ENCODE measurements at places on chromosomes 2 and 18.

DNA sequence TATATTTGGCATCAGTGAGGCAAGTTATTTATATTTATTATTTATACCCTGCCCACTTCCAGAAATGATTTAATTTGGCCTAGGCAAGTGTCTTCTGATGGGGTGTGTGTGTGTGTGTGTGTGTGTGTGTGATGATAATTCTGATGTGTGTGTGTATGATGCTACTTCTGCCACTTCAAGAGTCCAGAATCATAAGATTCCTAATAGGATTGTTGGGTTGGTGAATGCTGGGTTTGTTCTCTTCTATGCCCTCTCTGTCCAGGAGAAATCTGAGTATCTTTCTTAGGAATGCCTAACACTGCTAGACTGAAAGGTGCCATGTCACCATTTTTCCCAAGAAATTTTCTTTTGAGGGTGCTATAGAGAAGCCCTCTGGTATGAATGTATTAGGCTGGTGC is 122.5 kb downstream of the SPTBN1 start:
- no peak for DNase-seq

DNA sequence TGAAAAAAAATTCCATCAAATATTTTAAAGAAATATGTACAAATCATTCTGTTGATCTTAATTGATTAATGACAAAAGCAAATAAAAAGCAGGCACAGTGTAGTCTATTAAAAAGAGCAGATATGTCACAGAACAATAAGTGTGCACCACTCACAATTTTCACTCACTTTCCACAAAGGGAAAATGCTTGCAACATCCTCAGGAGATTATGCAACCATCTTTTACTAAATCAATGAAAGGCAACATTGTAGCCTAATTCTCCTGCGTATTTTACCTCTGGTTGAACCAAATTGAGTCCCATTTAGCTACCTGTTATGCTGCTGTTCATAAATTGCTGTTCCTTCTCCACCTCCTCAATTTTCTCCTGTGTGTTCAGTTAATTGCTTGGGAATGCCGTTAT is 1346.8 kb upstream of the PIK3C3 start:
- no peak for DNase-seq

GRCh38 chr18:9115984-9116383 is 13.5 kb downstream of the NDUFV2 start:
- DNase-seq: no peak

GRCh38 chr2:235675678-235676535 is 182.1 kb downstream of the AGAP1 start:
- DNase-seq: no peak

DNA sequence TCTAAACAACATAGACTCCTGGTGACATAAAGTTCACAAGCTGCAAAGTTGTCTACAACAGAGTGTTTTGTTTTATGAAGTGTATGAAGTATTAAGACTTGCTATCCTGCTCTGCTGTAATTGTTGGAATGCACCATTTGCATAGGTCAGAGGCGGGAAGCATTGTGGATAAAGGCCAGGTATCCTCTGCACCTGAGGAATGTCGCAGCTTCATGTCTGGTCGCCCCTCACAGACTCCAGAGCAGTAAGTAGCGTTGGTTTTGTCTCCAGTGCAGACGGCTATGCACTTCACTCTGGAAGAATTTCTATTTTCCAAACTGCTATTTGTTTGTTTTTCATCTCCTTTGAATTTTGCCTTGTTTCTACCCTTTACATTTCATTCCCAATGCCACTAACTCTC is 63.1 kb downstream of the UNC80 start:
- no peak for DNase-seq

DNA sequence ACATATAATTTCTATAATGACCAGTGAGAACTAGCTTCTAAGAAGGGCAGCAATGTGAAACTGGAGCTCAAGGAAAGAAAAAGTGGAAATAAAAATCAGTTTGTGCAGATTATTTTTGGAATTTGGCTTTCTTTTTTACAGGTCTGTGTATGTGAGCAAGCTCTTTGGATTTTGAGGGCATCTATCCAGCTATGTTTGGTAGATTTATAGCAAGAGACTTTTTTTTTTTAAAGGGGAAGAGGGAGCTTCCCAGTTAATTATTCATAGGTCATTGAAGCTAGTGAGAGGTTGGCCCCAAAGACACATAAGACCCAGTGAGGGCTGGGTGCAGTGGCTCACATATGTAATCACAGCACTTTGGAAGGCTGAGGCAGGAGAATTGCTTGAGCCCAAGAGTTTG is 24.0 kb upstream of the COLEC12 start:
- DNase-seq: no peak

DNA sequence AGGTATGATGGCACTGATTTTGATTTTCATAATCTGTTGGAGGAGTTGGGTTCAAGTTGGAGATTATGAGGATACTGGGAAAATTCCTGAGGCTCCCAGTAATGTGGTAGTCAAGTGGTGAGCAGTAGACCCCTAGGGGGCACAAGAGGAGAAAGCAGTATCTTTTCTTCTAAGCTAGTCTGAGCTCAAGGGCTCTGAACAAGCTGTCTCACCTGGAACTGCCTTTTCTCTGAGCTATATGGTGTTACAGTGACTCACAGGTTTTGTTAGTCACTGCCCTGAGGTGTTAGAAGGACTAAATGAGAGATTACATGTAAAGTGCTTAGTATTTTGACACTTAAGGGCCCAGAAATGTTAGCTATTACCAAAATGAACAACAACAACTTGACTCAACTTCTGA is 42.2 kb downstream of the CD302 start:
- DNase-seq: peak; percentile 11

GRCh38 chr2:9297156-9297555 is 90.5 kb downstream of the ASAP2 start:
- DNase-seq: no peak

- no peak for DNase-seq
Measured at GRCh38 chr2:182907081-182907830, 40.8 kb upstream of the FRZB start.

- no peak for DNase-seq
Measured at GRCh38 chr2:200863782-200864175, 679 bp downstream of the CLK1 start.

- DNase-seq: no peak
Measured at GRCh38 chr2:235168174-235168979, 216.6 kb downstream of the SH3BP4 start.

DNA sequence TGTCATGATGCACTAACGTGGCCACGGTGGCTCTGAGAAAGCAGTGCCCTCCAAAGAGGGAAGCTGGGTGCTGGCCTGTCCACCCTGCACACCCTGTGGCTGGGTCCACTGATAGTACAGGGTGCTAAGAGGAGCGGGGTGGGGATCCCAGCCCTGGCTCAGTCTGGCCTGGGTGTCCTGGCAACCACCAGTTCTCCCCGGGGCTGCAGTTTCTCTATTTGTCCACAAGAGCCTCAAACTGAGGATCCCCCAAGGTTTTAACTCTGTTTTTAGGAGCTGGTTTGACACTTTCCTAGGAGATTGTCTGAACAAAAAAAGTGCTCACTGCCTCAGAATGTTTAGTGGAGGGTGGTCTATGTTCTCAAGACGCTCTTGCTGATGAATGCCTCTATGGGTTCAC is 29.0 kb downstream of the EDAR start:
- DNase-seq: no peak

DNA sequence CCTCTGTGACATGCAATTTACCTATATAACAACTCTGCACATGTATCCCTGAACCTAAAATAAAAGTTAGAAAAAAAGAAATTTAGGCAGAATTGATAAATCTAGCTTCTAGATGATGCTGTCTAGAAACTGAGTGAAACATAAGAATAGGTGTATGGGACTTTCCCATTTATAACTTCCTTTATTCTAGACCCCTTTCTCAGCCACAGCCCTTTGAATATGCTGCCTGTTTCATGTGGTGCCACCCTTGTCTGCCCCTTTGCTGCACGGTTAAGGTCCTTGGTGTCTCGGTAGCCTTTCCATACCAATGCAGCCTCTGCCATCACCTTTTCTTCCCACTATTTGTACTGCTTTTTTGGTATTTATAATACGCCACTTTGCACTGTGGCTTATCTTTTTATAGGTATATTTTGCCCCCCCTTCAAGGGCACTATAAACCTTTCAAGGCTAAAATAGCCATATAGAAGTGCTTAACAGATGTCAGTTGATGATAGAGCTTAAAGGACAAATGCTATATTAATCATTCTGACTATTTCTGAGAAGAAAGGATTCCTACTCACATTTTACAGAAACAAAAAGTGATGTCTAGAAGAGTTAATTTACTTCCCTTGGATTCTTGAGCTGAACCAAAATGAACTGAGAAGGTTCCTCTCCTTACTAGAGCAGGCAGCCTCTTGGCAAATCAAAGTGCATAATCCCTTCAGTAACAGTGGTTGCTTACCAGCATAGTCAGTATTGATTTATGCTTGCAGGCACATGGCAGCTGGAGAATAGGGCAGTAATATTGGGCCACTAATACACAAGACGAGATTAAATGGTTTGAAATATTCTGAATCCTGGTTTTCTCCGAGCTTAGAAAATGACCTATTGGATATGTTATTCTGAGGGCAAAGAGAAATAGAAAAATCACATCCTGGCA is 88.1 kb upstream of the CYP26B1 start:
- no peak for DNase-seq

DNA sequence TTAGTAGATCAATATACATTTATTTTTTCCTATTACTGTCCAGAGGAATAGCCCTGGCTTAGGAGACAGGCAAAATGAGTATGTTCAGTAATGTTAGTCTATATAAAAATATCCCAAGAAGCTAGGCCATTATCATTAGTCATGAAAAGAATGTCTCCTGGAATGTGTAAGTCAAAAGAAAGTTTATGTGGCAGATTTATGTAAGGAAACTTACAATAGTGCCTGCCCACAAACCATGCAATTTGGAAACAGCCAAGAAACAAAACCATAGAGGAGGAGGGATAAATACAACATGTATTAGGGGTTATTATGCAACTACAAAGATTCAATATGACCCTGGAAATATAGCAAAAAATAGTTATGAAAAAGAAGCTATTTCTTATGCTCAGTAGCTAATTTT is 96.3 kb downstream of the NOL4 start:
- DNase-seq: no peak

GRCh38 chr2:96408616-96409015 is 73.0 kb downstream of the NCAPH start:
- DNase-seq: no peak

GRCh38 chr2:238080518-238080917 is 19.6 kb upstream of the ESPNL start:
- DNase-seq: no peak

GRCh38 chr2:144707736-144708326 is 187.9 kb upstream of the ZEB2 start:
- DNase-seq: no peak

- DNase-seq: no peak
Measured at GRCh38 chr2:164523726-164524125, 97.6 kb downstream of the GRB14 start.

- peak; percentile 50 for DNase-seq
Measured at GRCh38 chr2:98385050-98385699, 38.9 kb downstream of the CNGA3 start.

DNA sequence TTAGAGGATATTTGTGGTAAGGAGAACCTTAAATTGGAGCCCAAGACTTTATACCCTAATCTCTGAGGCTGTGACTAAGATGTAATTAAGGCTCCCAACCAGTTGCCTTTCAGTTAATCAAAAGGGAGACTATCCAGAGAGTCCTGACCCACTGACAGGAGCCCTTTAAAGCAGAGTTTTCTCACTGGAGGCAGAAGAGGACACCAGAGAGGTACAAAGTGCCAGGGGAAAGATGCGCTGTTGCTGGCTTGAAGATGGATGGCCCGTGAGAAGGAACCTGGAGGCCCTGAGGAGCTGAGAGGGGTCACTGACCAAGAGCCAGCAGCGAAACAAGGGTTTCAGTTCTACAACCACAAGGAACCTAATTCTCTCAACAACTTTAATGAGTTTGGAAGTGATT is 137.3 kb downstream of the TMEM131 start:
- no peak for DNase-seq

DNA sequence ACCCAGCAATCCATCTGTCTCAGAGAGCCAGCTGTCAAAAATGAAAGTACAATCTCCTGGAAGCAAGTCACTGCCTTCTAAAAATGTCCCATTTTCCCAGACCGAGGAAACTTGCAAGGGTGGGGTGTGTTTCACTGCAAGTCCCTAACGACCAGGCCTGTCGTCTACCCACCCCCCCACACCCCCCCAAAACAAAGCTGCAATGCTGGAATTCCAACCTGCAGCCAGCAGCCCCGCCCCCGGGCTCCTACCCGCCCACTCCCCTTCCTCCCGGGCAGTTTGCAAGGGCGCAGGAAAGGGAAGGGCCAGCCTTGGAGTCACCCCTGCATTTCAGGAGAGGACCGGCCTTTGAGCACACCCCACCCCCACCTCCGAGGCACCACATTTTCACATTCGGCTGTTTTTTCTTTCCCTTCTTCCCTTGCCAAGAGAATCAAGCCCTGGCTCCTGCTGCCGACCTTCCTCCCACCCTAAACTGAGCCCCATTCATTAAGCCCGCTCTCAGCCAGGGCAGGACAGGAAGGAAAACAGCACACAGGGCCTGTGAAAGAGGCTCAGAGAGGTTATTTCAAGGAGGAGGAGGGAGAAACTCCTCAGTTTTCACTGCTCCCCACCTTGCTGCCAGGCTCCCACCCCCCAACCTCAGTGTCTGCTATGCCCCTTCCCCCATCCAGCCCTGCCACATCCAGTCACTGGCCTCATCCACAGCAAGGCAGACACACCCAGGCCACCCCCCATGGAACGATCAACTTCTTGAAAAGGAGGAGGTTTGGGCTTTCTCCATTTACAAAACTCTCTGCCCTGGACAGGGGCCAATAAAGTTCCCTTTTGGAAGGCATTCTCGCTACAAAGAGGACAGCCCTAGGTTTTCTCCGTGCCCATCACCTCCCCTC is 11.3 kb downstream of the SMAD7 start:
- DNase-seq: no peak

DNA sequence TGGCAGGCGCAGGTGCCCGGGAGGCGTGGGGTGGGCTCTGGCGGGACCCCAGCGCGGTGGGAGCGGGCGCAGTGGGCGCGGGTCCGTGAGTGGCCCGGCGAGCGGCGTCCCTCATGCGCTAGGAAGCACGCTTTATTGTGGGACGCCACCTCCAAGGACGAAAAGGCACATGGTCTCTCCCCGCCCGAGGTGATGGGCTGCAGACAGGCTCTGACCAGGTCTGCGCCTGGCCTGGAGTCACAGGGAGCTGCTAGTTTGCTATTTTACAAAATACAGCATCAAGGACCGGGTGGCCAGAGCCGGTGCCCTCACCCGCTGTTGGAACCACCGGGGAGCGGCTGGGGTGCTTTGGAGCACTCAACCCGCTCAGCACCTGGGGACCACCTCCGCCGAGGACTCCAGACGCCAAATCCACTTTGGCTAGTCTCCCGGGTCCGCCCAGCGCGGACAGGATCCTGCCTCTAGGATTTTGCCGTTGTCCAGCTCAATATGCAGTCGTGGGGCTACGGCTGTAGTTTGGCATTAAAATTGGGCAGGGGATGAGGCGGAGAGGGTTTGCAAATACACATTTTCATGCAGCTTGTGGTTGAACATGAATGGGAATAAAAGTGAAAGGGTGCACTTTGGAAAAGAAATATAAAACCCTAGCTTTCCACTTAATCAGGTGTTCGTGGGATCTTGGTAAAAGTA is 65.4 kb downstream of the LRRFIP1 start:
- DNase-seq: no peak
